A673 (cell line): ENCODE measurements at places on chromosomes 12 and 14. TPM values are rescaled to one million over a fixed set of nuclear protein-coding genes. Genes with fewer than 3 reads are reported as not detected.

Gene NPFF
- total RNA-seq: not detected in 2 replicates

Gene TAMALIN
- total RNA-seq: 4.8 and 5.4 TPM in 2 replicates

Gene PAX9
- total RNA-seq: 23.4 and 26.2 TPM in 2 replicates

Gene KRT83
- total RNA-seq: not detected in 2 replicates

Gene BHLHE41
- total RNA-seq: 4.3 and 4.8 TPM in 2 replicates

Gene JDP2
- total RNA-seq: 5.9 and 10.7 TPM in 2 replicates

Gene ADAM21
- not detected in 2 replicates for total RNA-seq

Gene ITPK1
- total RNA-seq: 38.5 and 47.0 TPM in 2 replicates

Gene USP44
- total RNA-seq: 6.9 and 7.1 TPM in 2 replicates

Gene NEK9
- 75.8 and 76.1 TPM in 2 replicates for total RNA-seq

Gene KRT73
- not detected in 2 replicates for total RNA-seq

Gene OTOGL
- total RNA-seq: 0.26 and 0.73 TPM in 2 replicates

Gene OR6C3
- not detected in 2 replicates for total RNA-seq

Gene PROX2
- not detected in 2 replicates for total RNA-seq

Gene CMKLR1
- 0.24 and 0.57 TPM in 2 replicates for total RNA-seq

Gene RNASE7
- not detected in 2 replicates for total RNA-seq

Gene RNFT2
- total RNA-seq: 36.4 and 38.5 TPM in 2 replicates

Gene SLCO1C1
- 1.5 TPM in 1 of 2 replicates, not detected in the other for total RNA-seq

Gene PHC1
- total RNA-seq: 40.3 and 51.2 TPM in 2 replicates

Gene TPPP2
- total RNA-seq: not detected in 2 replicates

Gene SLC5A8
- not detected in 2 replicates for total RNA-seq

Gene ALDH2
- 24.5 and 34.8 TPM in 2 replicates for total RNA-seq

Gene TRHDE
- total RNA-seq: 17.6 and 24.5 TPM in 2 replicates

Gene PIK3C2G
- not detected in 2 replicates for total RNA-seq

Gene GNG2
- 18.9 and 19.3 TPM in 2 replicates for total RNA-seq

Gene CCDC88C
- total RNA-seq: 36.8 and 49.1 TPM in 2 replicates

Gene SDR9C7
- total RNA-seq: not detected in 2 replicates

Gene TAS2R20
- 2.7 and 3.0 TPM in 2 replicates for total RNA-seq
